ENCODE measurements at places on chromosomes 13 and 19. TPM values are rescaled to one million over a fixed set of nuclear protein-coding genes. Genes with fewer than 3 reads are reported as not detected.

- H3K27ac ChIP-seq: no peak overlapping the region
- no peak overlapping the region for H3K4me3 ChIP-seq
- peak; percentile 23 for DNase-seq
Observed at GRCh38 chr19:28264556-28264955, 948.4 kb downstream of the UQCRFS1 start.

DNA sequence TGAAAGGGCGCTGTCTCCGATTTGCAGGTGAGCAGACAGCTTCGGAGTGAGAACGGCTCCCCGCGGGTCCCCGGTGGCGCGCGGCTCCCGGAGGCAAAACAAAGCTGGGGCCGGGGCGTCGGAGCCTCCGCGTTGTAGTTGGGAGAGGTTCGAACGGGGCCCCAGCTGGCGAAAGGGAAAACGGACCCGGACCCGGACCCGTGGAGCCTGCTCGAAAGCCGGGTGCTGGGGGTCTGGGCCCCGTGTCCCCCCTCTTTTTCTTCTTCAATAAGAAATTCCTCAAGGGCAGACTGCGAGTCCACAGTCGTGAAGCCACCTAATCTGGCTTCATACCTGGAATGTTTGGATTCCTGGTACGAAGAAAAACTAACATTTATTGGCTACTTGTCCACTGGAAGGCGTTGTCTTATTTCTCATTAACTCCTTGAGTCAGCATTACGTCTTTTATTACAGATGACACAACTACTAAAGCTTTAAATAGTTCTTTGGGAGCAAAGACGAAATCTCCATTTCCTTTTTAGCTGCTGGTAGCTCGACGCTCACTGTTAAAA, 632 bp upstream of the MTIF3 start:
- H3K27ac ChIP-seq: peak overlapping the region; percentile 89
- peak overlapping the region; percentile 52 for H3K4me3 ChIP-seq
- DNase-seq: peak; percentile 53
- H3K36me3 ChIP-seq: no peaks in the 10 kb centered on the region
- peaks cover 6% of the 10 kb centered on the region for H3K4me1 ChIP-seq

DNA sequence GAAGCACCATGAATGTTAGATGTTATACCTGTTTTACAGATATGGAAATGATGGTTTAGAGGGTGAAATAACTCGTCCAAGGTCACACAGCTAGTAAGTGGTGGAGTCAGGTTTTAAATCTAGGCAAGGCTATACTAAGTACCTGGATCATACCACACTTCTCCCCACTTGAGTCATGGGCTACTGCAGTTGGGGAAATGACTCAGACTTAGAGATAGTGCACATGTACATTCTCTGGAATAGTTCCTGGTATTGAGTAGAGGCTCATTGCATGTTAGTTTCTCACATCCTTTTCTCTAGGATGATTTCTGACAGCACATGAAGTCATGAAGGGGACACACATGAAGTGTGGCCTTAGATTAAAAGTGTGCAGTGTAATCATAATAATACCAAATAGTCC, 76.2 kb upstream of the TNFSF11 start:
- no peak for DNase-seq
- H3K4me1 ChIP-seq: no peaks in the 10 kb centered on the region
- H3K27me3 ChIP-seq: no peaks in the 10 kb centered on the region
- no peaks in the 10 kb centered on the region for H3K36me3 ChIP-seq
- H3K27ac ChIP-seq: no peak overlapping the region
- H3K4me3 ChIP-seq: no peak overlapping the region

DNA sequence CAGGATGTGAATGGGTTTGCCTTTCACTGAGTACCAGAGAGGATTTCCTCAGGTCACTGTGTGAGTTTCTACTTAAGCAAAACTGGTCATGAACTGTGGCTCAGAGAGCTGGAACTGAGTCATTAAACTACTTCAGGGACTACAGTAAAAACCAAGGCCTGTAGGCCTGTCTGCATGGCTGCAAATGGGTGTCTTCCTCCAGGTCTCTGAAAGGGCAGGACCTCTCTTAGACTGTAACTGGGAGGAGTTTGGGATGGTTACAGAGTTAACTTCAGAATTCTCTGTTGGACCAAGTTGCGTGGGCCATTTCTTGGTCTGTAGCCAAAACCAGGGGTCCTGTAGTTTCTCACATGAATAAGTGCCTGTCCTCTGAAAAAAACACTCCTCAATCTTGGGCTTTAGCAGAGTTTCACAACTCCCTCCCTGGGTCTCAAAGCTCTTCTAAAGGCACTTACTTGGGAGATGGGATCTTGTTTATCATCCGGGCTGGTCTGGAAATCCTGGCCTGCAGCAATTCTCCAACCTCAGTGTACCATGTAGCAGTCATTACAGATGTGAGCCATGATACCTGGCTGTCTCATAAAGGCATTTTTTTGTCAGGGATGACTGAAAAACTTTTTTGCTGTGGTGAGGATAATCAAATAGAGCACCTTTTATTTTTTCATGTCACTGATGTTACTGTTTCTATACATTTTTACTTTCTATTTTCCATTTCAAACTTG, 19.7 kb downstream of the ZNF714 start:
- H3K4me3 ChIP-seq: no peak overlapping the region
- H3K36me3 ChIP-seq: no peaks in the 10 kb centered on the region
- H3K27me3 ChIP-seq: no peaks in the 10 kb centered on the region

DNA sequence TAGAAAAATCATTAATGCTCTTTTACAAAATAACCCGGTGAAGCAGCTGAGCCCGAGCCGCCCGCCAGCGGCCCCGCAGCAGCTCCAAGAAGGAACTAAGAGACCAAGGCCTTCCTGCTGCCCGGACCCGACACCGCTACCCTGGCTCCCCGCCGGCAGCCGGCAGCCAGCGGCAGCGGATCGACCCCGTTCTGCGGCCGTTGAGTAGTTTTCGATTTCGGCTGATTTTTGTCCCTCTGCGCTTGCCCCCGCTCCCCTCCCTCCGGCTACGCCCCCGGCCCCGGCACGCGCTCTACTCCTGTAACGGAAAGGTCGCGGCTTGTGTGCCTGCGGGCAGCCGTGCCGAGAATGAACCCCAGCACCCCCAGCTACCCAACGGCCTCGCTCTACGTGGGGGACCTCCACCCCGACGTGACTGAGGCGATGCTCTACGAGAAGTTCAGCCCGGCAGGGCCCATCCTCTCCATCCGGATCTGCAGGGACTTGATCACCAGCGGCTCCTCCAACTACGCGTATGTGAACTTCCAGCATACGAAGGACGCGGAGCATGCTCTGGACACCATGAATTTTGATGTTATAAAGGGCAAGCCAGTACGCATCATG, at the start of gene PABPC3:
PABPC3 (plus strand) TSS at position 286 of the 603 bp plus-strand sequence; CDS start at position 349, 63 bp downstream.
- no peak within 1 kb of the TSS for H3K27ac ChIP-seq
- no peaks in the 10 kb centered on the region for H3K27me3 ChIP-seq
- H3K36me3 ChIP-seq: no peaks in the 10 kb centered on the region
- no peaks in the 10 kb centered on the region for H3K4me1 ChIP-seq
- no peak within 1 kb of the TSS for H3K4me3 ChIP-seq
- DNase-seq: no peak

- no peak overlapping the region for H3K4me3 ChIP-seq
- H3K4me1 ChIP-seq: no peaks in the 10 kb centered on the region
- H3K27ac ChIP-seq: no peak overlapping the region
- DNase-seq: no peak
Observed at GRCh38 chr13:35990196-35990595, 141.0 kb downstream of the DCLK1 start.

DNA sequence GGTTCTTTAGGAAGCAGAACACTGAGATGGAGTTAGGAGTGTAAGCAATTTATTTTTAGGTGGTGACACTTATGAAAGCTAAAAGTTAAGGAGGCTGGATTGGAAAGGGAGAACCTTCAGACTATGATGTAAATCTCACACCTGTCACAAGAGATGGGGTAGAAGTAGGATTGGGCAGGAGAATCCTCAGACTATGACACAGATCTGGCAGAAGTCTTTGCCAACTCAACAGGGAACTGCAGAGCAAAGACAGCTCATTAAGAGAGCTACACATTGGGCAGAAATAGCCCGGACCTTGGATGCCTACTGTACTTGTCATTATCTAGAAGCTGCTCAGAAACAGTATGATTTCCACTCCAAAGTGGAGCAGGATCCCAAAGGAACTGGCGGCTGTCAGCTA, 134.4 kb downstream of the DNAJC15 start:
- H3K27me3 ChIP-seq: no peaks in the 10 kb centered on the region
- no peaks in the 10 kb centered on the region for H3K36me3 ChIP-seq
- H3K27ac ChIP-seq: no peak overlapping the region
- DNase-seq: no peak
- H3K4me3 ChIP-seq: no peak overlapping the region
- H3K4me1 ChIP-seq: peaks cover 37% of the 10 kb centered on the region

GRCh38 chr13:100439247-100439970, 149.2 kb downstream of the GGACT start:
- no peak overlapping the region for H3K4me3 ChIP-seq
- no peak overlapping the region for H3K27ac ChIP-seq
- no peaks in the 10 kb centered on the region for H3K36me3 ChIP-seq
- H3K27me3 ChIP-seq: no peaks in the 10 kb centered on the region
- no peak for DNase-seq
- H3K4me1 ChIP-seq: peaks cover 11% of the 10 kb centered on the region

The ANGPTL8 gene
- 1.5 TPM for total RNA-seq

The SBK3 gene
- 0.88 TPM for total RNA-seq

The RYR1 gene
- 12.8 TPM for total RNA-seq

The SMAD9 gene
- total RNA-seq: 57.9 TPM

The ZNF132 gene
- not detected for total RNA-seq

The LAIR1 gene
- total RNA-seq: not detected

Measured in cardiac muscle cell (in vitro differentiated cells and primary cell).